ENCODE measurements at places on chromosomes 6 and 20.

GRCh38 chr6:18388271-18388670, 1.1 kb downstream of the RNF144B start:
- DNase-seq = no peak

GRCh38 chr6:6744551-6744950, 156.0 kb downstream of the LY86 start:
- no peak for DNase-seq

DNA sequence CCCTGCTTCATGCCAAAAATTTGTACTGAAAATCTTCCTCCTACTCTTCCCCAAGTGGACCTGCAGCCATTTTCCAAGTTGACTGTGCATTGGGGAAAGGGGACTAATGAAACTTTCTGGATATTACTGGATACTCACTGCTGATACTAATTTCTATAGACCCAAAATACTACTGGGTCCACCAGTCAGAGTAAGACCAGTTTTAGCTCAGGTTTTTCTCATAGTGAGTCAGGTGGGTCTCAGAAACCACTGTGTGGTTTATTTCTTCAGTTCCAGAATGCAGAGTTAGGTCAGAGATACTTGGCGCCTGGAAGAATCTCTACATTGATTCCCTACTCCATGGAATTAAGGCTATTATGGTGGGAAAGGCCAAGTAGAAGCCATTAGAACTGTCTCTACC, 274.8 kb upstream of the SYNCRIP start:
- DNase-seq = no peak

DNA sequence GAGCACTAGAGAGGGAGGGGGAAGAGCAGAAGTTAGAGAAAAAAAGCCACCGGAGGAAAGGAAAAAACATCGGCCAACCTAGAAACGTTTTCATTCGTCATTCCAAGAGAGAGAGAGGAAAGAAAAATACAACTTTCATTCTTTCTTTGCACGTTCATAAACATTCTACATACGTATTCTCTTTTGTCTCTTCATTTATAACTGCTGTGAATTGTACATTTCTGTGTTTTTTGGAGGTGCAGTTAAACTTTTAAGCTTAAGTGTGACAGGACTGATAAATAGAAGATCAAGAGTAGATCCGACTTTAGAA, 2.0 kb downstream of the ID4 start:
- DNase-seq = no peak

GRCh38 chr6:84789170-84789569, 24.8 kb upstream of the TBX18 start:
- no peak for DNase-seq

DNA sequence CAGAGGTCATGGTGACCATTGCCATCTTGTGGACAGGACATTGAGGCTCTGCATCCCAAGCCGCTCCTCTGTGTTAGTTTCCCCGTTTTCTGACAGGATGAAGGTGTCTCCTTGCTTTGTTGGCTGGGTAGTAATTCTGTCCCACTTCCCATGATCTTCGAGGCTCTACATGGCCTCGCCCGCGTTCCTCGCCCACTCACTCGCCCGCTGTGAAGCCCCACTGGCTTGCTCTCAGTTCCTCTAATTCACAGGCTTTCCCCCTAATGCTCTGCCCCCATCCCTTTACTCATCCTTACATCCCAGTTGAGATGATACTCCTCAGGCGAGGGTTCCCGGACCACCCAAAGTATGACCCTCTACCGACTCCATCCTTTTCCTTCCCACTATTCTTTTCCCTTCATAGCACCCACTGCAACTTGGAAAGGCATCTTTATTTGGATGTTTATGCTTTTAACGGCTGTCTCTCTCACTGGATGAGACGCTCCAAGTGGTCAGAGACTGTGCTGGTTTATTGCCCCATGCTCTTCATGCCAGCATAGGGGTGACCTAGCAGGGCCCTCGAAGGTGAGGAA, 511 bp upstream of the SLC35B2 start:
- DNase-seq = no peak

GRCh38 chr6:43699564-43700186, 12.1 kb upstream of the MRPS18A start:
- no peak for DNase-seq

GRCh38 chr6:36052097-36052496, 24.5 kb downstream of the MAPK14 start:
- no peak for DNase-seq

GRCh38 chr6:57173886-57174510, 1.9 kb downstream of the BAG2 start:
- DNase-seq = no peak

- no peak for DNase-seq
Measured at GRCh38 chr6:103367212-103367611, 1492.5 kb downstream of the HACE1 start.

DNA sequence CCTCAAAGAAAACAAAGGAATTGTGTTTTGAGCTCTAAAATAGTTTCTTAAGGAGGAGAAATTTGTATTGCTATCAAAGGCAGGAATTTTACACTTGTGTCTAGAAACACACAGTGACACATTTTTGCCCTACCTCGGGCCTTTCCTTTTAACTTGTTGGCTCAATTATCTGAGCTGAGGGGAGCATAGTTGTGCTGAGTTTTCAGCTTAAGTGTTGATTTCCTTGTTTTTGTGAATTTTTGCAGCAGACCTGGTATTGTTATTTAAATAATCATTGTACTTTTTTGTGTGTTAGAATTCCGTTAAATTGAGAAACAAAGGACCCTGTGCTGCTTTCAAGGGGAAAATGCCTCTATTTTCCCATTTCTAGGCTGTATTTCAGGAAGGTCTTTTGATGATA, 249.7 kb downstream of the CD83 start:
- no peak for DNase-seq

- DNase-seq = peak; percentile 60
Measured at GRCh38 chr20:10674684-10675449, 1.1 kb upstream of the JAG1 start.

DNA sequence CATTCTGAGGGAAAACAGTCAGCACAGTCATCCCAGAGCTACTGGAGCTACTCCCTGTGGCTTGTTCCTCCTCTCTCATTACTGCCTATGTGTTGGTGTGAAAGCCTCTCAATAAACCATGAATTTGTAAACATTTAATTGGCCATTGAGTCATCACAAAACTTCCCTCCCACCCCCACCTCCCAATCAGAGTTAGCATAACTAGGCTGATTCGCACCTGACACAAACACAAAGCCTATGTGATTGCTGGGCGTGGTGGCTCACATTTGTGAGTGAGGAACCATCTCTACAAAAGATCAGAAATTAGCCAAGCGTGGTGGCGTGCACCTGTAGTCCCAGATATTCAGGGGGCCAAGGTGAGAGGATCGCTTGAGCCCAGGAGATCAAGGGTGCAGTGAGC, 17.1 kb upstream of the SNTA1 start:
- DNase-seq = no peak

DNA sequence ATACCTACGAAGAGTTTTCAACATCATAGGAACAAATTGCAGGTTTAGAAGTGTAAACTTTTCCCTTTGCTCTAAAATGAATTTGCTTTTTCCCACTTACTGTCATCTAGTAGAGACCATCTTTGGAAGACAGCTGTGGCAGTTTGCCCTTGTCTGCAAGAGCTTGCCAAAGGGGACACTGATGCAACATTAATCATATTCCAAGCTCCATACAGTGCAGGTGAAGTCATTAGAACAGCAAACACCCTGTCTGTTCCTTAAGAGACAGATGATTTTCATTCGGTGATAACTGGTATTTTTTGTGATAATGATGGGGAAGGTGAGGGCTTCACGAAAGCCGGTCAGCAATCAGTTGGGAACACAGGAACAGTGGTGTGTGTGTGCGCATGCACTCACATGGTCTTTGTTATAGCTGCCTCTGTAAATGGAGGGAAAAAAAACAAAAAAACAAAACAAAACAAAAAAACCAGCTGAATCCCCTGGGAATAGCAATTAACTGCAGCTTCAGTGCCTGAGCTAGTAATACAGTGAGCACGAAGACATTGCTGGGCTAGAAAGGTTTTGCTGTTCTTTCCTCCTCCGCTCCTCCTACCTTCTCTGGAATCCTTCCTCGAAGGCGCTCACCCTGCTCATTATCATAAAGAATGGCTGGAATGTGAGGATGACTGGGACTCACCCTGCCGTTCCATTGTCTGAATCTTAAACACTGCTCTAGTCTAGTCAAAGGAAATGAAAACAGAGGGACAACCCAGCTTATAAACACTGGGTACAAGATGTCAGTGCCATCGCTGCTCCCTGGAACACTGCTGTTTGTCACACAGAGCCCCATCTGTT, 35.2 kb upstream of the KIF13A start:
- DNase-seq = no peak

- no peak for DNase-seq
Measured at GRCh38 chr6:37987559-37987958, 168.0 kb downstream of the ZFAND3 start.

DNA sequence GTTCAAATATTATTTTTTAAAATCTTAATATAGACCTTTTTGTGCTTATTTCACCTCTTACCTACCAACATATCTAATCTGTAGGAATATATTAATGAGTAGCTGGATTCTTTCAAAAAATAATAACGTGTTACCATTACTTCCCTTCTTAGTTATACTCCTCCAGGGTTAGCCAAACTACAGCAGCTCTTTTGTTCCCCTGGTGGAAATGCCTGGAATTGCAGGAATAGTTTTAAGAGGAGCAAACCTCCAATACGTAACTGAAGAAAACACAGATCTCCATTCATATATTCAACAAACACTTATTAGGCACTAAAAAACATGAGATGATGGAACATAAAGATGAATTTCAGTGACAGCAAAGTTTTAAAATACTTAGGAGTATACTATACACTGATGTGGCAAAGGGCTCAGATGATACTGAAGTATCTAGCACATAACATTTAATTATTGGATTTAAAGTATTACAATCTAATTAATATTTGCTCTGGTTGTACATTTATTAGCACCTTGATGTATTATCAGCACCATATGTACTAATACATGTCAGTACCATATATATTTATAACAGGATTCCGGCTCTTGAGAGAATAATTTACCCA, 78.3 kb downstream of the TBX18 start:
- no peak for DNase-seq

DNA sequence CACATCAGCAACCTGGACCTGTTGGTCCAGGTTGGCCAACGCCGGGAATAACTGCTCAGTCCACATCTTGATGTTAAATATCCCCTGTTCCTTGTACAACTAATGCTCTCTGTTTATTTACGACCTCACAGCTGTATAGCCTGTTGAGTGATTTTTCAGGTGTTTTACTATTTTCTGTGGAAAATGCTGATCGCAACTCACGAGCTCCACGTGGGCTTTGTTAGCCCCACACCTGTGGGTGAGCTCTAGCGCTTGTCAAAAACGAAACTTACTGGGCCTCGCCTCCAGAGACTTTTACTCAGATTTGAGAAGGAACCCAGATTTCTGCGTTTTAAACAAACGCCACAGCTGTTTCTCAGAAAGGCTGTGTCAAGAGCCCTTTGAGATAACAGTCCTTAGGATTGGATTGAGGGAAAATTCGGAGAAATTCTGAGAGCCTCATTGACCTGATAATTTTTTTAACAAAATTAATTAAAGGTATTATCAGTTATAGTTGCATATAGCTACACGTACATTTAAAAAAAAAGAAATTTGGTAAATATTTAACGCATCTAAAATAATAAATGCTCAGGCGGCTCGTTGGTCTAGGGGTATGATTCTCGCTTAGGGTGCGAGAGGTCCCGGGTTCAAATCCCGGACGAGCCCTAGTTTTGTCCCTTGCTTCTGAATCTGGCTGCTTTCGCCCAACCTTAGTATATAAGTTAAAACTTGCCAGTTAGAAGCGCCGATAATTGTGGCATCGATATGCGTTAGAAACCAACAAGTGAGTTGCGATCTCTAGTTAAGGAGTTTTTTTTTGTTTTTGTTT, 16.7 kb downstream of the HMGN4 start:
- DNase-seq = no peak

DNA sequence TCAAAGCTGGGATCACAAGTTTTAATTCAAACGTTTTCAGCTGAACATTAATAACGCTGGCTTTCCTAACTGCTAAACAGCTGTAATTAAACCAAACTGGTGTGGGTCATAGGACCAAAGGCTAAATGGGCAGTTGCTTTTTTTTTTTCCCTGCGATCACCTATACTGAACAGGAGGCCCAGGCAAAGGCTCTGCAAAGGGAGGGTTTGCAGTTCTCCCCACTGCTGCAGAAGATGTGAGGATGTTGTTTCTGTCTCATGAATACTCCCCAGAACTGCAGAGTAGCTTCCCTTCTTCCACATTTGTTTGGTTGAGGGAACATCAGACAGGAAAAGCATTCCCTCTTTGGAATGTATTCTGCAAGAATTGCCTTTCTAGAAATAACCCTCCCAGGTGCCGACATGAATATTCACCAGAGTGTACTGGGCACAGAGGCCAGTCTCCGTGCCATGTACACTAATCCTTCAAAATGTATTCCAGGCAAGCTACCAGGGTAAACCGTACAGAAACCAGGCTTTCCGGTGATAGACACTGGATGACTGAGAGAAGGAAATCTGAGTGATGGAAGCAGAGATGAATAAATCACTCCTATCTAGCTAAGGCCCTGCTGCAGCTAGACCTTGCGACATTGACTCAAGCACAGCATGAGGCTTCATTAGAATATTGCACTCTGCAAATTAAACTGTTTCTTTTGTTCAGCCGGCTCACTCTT, 370.1 kb downstream of the BTBD9 start:
- no peak for DNase-seq

- DNase-seq = no peak
Measured at GRCh38 chr20:58630063-58630462, 21.0 kb upstream of the STX16 start.

DNA sequence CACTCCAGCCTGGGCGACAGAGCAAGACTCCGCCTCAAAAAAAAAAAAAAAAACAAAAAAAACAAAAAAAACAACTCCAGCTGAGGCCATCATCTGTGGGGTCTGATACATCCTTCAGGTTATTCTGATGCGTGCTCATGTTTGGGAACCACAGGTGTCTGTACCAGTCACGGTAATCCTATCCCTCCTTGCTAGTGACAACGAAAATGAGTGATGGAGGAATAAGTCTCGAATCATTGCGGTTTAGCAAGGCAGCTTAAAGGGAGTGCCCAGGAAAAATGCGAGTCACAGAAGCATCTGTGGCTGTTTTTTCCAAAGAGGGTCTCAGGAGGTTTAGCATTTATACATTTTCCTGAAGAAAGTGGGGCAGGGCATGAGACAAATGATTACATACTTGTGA, 48.8 kb downstream of the MCUR1 start:
- no peak for DNase-seq

- no peak for DNase-seq
Measured at GRCh38 chr20:43984587-43984986, 69.9 kb downstream of the TOX2 start.

- peak; percentile 60 for DNase-seq
Measured at GRCh38 chr6:32969685-32970412, 1.5 kb downstream of the BRD2 start.

DNA sequence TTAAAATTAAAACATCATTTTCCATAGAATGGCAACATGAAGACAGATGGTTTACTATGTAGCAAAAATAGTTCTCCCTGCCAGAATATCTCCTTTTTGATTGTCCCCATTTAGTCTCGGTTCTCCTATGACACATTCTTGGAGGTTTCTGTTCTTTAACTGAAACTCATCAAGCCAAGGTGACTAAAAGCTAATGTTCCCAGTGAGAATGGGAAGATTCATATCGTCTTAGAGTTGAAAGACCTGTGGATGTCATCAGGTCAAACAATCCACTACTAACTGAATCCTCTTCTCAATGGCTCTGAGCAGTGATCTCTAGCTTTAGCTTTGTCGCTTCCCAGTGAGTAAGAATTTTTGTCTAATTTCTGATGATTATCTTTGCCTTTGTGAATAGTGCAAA, 1.3 kb upstream of the DOK5 start:
- DNase-seq = no peak

- DNase-seq = no peak
Measured at GRCh38 chr20:19977373-19977770, 39.8 kb upstream of the NAA20 start.

- DNase-seq = peak; percentile 59
Measured at GRCh38 chr6:29631860-29632731, 887 bp downstream of the GABBR1 start.

Data from NCI-H1105 (cell line).